ENCODE measurements at places on chromosomes 16 and 17.

- DNase-seq = no peak
Measured at GRCh38 chr16:12171706-12172105, 195.2 kb downstream of the SNX29 start.

DNA sequence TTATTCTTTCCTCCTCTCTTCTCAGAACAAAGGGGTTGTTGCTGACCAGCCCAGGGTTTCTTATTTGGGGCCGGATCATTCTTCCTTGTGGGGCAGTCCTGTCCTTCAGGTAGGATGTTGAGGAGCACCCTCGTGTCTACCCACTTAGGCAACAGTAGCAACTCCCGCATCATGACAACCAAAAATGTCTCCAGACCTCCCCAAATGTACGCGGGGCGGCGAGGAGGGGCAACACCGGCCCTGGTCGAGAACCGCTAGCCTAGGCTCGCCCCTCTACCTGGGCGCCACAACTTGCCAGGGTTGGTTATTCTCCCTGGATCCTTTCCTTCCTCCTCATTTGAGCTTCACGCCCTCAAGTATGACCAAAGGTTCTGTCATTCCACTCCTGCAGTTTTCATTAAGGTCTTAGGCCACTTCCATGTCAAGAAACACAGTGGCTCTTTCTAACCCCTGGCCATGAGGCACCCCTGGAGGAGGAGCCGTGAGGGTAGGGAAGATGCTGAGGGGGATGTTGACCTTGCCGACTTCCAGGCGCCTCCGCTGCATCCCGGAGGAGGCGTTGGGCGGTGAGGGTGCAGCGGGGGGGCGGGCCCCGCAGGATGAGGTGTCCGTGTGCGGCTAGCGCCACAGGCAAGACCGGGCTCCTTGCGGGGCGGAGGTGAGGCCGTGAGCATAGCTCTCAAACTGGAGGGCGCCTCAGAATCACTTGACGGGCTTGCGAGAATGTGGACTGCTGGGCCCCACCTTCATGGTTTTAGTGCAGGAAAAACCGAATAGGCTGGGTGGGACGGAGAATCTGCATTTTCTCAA is 712 bp upstream of the SPECC1 start:
- DNase-seq = peak; percentile 33

- DNase-seq = no peak
Measured at GRCh38 chr17:37082311-37082860, 133.6 kb downstream of the AATF start.

GRCh38 chr16:26263406-26263805 is 571.6 kb downstream of the HS3ST4 start:
- DNase-seq = no peak
